ENCODE measurements at places on chromosomes 12 and 14.

GRCh38 chr12:109760930-109761921 lies 47.6 kb downstream of the FAM222A start:
- DNase-seq = no peak

DNA sequence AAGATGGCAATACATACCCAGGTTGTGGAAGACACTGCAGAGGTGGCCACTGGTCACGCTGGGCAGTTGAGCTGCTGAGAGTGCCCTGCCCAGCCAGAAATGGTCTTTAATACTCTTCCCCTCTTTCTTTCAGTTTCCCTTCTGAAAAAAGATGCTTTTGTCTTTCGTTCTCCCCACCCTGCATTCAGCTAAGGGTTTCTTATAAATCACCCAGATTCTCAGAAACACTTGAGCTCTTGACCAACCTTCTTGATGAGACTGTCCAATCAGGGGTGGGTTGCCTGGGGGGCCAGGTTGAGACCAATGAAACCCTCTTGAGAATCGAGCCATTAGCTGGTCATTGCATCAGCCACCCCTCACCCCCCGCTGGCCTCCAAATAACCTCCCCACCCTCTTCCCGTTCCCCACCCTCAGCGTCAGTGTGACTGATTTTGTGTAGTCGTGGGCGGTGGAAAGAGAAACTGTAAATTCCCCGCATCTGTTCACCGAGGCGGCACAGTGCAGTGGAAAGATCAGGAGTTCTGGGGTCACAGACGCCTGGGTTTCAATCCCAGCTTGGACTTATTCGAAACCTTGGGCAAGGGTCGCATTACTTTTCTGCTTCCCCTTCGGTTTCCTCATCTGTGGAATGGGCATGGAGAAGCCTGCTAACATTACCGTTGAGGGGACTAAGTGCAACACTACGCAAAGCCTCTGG lies 52.3 kb downstream of the SLC25A47 start:
- no peak for DNase-seq

- DNase-seq = no peak
Measured at GRCh38 chr14:75579338-75579864, 981 bp downstream of the FLVCR2 start.

GRCh38 chr12:42086031-42086430 lies 58.6 kb downstream of the GXYLT1 start:
- DNase-seq = no peak

DNA sequence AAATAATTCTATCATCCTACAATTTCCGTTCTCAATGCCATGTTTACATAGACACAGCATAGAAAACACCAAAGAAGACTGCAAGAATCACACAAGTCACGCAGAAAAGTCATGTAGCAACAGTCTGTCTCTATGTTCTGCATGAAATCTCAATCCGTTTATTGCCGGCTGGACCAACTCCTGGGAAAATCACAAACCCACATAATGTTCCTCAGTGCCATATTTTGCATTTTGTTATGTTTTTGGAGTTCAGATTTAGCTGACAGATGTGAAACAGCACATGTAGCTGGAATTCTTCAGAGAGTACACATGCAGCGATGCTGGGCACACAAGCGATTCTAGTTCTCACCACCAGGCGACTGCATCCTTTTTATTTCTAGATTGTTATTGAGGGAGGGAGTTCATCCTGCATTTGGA lies 193.1 kb downstream of the APAF1 start:
- no peak for DNase-seq

DNA sequence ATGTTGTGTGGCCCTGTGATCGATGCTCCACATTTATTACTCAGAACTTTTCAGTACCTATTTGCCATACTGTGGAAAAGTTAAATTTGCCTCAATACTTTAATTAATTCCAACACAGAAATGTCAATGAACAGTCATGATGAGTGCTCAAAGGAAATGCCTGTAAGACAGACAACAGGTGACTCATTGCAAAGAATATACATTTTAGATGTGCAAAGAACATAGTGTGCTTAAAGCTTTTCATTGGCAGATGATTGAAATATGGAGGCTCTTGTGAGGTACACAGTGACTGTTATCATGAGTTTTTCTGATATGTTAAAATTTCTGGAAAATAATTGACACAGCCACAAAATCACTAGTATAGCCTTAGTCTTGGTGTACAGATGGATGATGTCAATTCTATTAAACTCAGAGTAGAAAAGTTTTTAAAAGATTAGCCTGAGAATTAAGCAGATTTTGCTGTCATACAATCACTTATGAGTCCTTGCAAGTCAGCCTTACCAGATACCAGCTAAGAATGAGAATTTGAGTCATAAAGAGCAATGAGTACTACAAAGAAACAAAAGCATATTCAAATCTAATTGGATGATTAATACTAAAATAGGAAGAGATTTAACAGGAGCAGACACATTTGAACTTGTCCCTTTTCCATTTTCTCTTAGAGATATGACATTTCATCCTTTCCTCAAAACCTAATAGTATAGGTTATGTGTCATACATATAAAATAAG lies 544.1 kb downstream of the KCNH5 start:
- no peak for DNase-seq

DNA sequence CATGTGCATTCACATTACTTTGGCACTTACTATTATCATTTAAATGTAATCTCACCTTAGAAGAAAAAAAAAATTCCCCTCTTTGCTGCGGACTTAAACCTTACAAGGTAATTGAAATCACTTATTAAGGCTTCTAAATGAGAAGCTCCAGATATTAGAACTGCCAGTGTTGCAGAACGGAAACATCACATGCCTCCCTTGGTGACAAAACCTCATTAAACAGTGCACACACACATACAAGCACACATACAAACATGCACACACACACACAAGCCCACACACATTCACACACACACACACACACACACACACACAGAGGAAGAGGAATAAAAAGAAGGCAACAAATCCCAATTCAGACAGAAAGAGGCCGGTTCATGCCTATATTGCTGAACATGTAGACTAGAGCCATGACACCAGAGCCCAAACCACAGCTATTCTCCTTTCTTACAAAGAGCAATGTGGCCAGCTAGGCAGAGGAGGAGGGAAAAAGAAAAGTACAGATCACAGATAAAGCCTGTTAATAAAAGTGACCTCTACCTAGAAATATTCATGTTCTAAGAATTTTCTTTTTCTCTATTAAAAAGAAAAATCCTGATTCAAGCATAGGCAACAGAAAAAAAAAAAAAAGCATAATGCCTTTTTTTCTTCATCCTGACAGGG lies 405.2 kb upstream of the FLRT2 start:
- no peak for DNase-seq

DNA sequence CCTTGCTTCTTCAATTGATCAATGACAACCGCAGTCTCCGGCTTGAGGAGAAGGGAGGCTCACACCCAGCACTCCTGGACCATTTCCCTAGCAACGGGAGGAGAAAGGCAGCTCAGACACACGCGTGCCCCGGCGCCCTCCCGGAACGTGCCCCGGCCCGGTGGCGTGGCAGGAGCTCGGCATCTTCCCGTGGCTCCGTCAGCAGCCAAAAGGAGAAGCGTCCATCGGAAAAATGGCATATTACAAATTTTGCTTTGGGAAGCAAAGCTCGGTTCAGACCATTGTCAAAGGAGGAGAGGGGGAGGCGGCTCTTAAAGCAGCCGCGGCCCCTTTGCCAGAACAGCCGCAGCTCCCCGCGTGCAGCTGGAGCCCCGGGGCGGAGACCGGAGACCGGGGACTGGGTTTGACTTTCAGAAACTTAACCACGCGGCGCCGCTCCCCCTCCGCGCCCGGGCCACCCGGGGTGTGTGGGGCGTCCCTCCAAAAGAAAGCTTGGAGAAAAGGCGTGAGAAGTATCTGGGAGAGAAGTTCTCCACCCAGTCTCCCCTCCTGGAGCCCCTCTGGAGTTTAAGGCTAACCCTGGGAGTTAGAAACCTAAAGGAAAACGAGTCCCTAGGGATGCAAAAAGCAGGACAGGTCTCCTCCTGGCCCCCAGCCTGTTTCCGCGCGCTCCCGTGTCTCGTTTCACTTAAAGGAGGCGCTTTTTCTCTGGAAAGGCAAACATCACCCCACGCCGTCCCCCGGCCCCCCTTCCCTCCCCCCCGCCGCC lies 545 bp downstream of the PPFIA2 start:
- peak; percentile 75 for DNase-seq

GRCh38 chr12:16437281-16437816 lies 89.9 kb downstream of the MGST1 start:
- no peak for DNase-seq

DNA sequence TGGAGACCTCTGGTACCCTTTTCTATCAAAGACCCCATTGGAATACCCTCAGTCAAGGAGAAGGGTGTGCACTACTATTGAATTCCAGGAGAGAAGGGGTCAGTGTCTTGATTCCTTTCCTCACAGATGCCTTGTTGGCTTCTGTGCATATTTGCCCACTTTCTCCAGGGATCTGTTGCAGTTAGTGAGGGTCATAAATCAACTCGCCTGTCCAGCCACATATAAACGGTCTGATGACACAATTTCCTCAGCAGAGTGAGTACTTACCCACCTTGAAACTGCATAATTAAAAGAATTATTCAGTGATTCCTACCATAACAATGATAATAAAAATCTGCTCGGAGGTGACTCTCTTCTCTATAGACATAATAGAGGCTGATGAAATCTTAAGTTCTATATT lies 13.9 kb upstream of the DCD start:
- no peak for DNase-seq
